Mesothelial cell of epicardium (in vitro differentiated cells): ENCODE measurements at places on chromosomes 4 and X. TPM values are rescaled to one million over a fixed set of nuclear protein-coding genes. Genes with fewer than 3 reads are reported as not detected.

Gene AFP
- total RNA-seq = 0.25 to 4.3 TPM (median 0.31 TPM) in 3 replicates

Gene GPC3
- total RNA-seq = 837 to 864 TPM (median 859 TPM) in 3 replicates

Gene RXFP1
- total RNA-seq = 0.07 TPM in 1 of 3 replicates, not detected in the others

Gene GLRA3
- 0.02 TPM in 1 of 3 replicates, not detected in the others for total RNA-seq

Gene SYTL5
- 1.7 to 2.6 TPM (median 2.2 TPM) in 3 replicates for total RNA-seq

Gene PABPC5
- total RNA-seq = 6.8 to 8.4 TPM (median 7.4 TPM) in 3 replicates

Gene FGF5
- 0.07 to 0.09 TPM (median 0.07 TPM) in 3 replicates for total RNA-seq

Gene ZDHHC15
- total RNA-seq = 2.7 to 3.4 TPM (median 3.0 TPM) in 3 replicates

Gene RBMXL3
- total RNA-seq = not detected in 3 replicates

Gene LEF1
- 72.4 to 76.8 TPM (median 76.6 TPM) in 3 replicates for total RNA-seq

Gene AASDH
- 18.0 to 26.1 TPM (median 21.9 TPM) in 3 replicates for total RNA-seq

Gene C4orf51
- not detected in 3 replicates for total RNA-seq

Gene CXCL6
- 0.16 to 0.20 TPM (median 0.18 TPM) in 3 replicates for total RNA-seq

Gene SSX4B
- total RNA-seq = not detected in 3 replicates

Gene ENPEP
- total RNA-seq = 11.9 to 15.3 TPM (median 13.4 TPM) in 3 replicates

Gene RBMX2
- total RNA-seq = 22.8 to 25.1 TPM (median 24.8 TPM) in 3 replicates

Gene ATOH1
- not detected in 3 replicates for total RNA-seq

Gene EGF
- 1.0 to 2.0 TPM (median 1.3 TPM) in 3 replicates for total RNA-seq

Gene ELOVL6
- total RNA-seq = 24.4 to 27.6 TPM (median 24.5 TPM) in 3 replicates

Gene RELL1
- total RNA-seq = 11.3 to 11.7 TPM (median 11.4 TPM) in 3 replicates

Gene HSD17B13
- total RNA-seq = 0.16 to 0.20 TPM (median 0.18 TPM) in 3 replicates

Gene CNKSR2
- total RNA-seq = 9.1 to 11.2 TPM (median 10.8 TPM) in 3 replicates

Gene HPSE
- total RNA-seq = 0.80 to 1.0 TPM (median 0.97 TPM) in 3 replicates

Gene HGFAC
- 1.9 to 2.5 TPM (median 2.0 TPM) in 3 replicates for total RNA-seq

Gene SYNPO2
- total RNA-seq = 20.6 to 23.4 TPM (median 22.6 TPM) in 3 replicates

Gene MAGEB2
- not detected in 3 replicates for total RNA-seq

Gene SSX2
- not detected in 3 replicates for total RNA-seq

Gene MAGEC2
- not detected in 3 replicates for total RNA-seq

Gene CFI
- total RNA-seq = 485 to 506 TPM (median 505 TPM) in 3 replicates

Gene SPANXA2
- total RNA-seq = not detected in 3 replicates

Gene GPM6B
- total RNA-seq = 5.4 to 7.0 TPM (median 6.2 TPM) in 3 replicates

Gene SPATA18
- 10.0 to 11.1 TPM (median 10.8 TPM) in 3 replicates for total RNA-seq

Gene PABPC4L
- 14.5 to 15.0 TPM (median 14.8 TPM) in 3 replicates for total RNA-seq
